ENCODE measurements at places on chromosomes 6 and 20.

- DNase-seq, result no peak
These were observed 152.7 kb downstream of the CD83 start for GRCh38 chr6:14270142-14270893.

GRCh38 chr6:108884211-108885059, 36.2 kb downstream of the ARMC2 start:
- no peak for DNase-seq

DNA sequence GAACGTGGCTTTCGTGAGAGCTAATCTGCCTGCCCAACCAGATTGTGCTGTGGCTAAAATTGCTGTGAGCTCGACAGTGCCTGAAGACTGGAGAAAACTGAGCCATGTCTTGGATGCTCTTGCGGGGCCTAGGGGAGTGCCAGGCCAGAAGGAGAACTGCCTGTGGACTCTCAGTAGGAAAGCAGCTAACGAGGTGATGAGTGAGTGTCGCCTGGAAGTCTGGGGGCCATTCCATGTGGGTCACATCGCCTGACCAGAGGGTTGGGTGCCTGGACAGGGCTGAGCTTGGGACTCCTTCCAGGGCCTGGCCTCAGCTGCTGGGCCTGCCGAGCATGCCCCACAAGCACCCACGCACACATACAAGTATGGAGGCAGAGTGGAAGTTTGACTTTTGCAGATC, 166.5 kb downstream of the VEGFA start:
- DNase-seq, result no peak

DNA sequence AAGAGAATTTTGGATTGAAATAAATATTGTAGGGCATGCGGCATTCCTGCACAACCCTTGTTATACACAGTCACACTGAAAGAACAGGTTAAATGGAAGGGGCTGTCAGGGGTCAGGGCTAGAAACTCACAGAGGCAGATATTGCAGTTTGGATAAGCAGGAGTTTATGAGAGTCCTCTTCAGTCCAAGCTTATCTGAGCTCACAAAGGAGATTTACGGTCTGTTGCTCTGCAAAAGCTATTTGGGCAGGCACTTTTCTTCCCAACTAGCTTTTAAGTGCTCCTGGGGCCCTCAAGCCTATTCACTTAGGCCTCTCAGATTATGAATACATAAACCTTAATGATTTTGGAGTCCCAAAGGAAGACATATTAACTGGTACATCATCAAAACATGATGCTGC, 156.2 kb downstream of the SOX4 start:
- no peak for DNase-seq

- no peak for DNase-seq
These were observed 308.6 kb upstream of the ZFP64 start for GRCh38 chr20:52500157-52500556.

- no peak for DNase-seq
These were observed 323.8 kb upstream of the JARID2 start for GRCh38 chr6:14921878-14922671.

DNA sequence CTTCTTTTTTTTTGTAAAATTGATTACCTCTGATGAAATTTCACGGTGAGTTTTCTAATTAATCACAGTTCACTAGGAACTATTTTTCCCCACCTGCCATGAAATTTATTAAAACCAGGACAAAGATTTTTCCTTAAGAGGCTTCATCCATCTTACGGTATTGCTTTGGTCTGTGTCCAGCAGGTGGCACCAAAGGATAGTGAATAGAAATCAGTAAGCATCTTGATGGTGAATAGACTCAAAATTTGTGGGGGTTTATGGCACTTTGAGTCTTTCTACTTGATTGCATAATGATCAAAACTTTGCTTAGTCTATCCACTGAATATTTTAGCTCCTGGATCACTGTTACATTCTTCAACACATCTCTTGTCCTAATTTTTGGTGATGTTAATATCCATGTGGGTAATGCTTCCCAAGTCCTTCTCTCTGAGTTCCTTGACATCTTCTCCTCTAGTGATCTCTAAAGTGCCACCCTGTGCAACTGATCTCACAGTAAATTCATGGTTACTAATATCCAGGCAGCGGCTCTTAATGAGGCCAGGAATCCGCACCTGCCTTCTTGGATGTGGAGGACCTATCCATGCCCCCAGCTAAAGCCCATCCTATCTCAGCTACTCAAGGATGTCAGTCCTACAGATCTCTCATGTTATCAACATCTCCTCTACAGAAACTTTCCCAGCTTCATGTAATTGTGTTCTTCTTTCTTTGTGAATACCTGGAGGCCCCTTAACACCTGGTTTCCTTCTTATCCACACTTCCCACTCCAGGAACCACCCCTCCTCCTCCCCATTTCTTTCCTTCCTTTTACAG, 54.5 kb downstream of the STMND1 start:
- DNase-seq, result no peak

GRCh38 chr20:49641683-49642656, 71.7 kb downstream of the B4GALT5 start:
- no peak for DNase-seq

- no peak for DNase-seq
These were observed 237.0 kb downstream of the NKAIN2 start for GRCh38 chr6:124040655-124041054.

GRCh38 chr6:25449774-25450173, 170.6 kb downstream of the CARMIL1 start:
- no peak for DNase-seq

- no peak for DNase-seq
These were observed 205.5 kb upstream of the SHLD1 start for GRCh38 chr20:5544712-5545111.

- no peak for DNase-seq
These were observed 22.5 kb upstream of the PRND start for GRCh38 chr20:4699216-4699615.

DNA sequence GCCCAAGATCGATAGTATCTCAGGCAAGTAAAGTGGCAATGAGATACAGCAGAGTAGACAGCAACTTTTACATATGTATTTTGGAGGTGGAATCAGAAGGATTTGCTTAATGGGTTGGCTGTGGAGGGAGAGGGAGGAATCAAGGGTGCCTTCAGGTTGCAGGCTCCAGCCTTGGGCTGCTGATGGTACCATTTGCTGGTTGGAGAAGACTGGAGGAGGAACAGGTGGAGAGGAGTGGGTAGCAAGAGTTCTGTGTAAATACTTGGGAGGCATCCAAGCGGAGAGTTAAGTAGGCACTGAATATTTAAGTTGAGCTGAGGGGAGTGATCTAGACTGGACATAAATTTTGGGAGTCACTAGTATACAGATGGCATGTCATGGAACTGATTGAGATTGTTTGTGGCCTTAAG, 5.2 kb downstream of the BICRAL start:
- no peak for DNase-seq

DNA sequence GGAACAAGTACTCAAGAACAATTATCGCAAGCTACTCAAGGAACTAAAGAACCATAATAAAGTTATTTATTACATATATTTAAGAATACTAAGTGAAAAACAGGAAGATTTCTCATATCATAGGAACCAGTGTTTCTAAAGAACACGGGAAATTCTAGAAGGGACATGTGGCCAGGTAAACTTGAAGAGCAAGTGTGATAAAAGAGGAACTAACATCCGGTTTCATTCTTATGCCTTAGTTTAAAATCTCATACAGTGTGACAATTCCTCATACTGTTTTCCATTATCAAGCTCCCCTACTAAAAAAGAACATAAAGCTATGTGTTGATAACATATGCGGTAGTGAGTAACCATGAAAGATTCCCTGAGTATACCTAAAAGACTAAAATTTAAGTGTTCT, 163.5 kb upstream of the SHLD1 start:
- DNase-seq, result no peak

- no peak for DNase-seq
These were observed 3.6 kb upstream of the HINT3 start for GRCh38 chr6:125952764-125953501.
